ENCODE measurements at places on chromosomes 5 and 9.

- DNase-seq = no peak
These were observed 48.9 kb downstream of the JMY start for GRCh38 chr5:79284846-79285245.

GRCh38 chr9:127119320-127119709, 3.1 kb downstream of the ANGPTL2 start:
- no peak for DNase-seq

- no peak for DNase-seq
These were observed 277.7 kb upstream of the PTGER4 start for GRCh38 chr5:40402007-40402364.

GRCh38 chr9:93580654-93581380, 4.4 kb downstream of the PHF2 start:
- no peak for DNase-seq

GRCh38 chr5:80866371-80866770, 93.8 kb upstream of the RASGRF2 start:
- DNase-seq = no peak

DNA sequence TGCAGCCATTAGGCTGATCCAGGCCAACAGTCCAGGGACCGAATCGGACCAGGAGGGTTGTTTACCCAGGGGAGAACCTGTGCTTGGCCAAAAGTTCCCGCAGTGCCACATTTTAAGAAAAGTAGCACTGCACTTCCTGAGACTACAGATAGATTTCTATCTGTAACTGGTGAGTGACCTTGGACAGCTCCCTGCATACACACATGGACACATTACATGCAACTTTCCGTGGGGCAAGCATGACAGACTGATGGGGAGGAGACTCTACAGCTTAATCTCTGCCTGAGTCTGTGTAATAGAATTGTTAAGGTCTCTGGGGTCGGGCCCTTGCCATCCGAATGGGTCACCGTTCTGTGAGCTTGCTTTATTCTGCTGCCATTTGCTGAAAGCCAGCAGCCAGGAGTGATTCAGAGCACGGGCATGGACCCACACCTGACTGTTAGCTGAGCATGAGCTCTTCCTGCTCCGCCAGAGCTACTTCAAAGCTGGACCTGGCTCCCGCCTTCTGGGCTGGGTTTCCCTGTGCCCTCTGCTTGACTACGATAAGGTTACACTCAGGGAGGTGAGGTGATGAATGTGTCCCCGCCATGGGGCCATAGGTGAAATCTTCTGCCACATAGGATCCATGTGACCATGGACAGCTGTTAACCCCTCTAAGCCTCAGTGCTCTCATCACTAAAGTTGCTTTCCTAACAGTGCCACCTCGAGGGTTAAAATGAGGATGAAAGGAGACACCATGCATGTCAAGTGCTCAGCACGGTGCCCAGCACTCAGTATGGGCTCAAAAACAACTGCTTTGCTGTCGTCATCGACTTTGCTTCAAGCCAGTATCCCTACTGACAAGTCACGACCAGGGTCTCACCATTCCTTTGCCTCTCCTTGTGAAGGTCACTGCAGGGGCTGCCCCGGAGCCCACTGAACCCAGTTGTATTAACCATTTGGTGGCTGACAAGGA, 200.0 kb downstream of the MELK start:
- no peak for DNase-seq

DNA sequence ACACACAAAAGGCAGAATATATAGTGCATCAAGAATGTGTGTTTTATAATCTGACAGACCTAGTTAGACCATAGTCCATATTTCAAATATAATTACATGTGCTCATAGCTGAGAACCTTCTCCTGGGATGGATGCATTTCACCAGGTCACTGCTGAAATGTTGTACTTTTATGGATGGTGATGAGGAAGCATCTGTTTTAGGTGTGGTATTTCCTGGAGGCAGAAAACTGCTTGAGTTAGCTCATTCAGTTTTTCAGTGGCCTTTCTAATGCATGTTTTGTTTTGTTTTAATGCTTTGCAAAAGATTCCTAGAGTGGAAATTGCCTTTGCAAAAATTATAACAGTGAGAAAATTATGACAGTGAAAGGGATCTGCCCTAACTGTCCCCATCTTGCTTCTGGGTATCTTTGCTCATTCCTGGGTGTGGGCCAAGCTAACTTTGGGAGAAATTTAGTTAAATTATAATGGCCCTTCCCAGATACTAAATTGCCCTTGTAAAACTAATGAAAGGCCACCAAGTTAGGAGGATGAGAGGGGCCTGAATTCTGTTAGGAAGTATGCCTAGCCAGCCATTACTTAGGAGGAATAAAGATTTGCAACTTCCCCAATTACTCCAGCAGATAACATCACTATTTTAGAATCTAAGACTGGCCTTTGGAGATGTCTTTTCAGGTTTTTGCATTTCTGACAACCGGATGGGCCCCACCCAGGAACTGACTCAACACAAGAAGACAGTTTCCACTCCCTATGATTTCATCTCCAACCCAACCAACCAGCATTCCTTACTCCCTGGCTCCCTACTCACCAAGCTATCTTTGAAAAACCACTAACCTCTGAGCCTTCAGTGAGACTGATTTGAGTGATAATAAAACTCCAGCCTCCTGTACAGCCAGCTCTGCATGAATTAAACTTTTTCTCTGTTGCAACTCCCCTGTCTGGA, 7.0 kb upstream of the IL12B start:
- DNase-seq = no peak
